GM23338 (cell line): ENCODE measurements at places on chromosomes 11 and 22. TPM values are rescaled to one million over a fixed set of nuclear protein-coding genes. Genes with fewer than 3 reads are reported as not detected.
A peak's percentile ranks its signal among the peaks of the same experiment; 100 is the strongest.

DNA sequence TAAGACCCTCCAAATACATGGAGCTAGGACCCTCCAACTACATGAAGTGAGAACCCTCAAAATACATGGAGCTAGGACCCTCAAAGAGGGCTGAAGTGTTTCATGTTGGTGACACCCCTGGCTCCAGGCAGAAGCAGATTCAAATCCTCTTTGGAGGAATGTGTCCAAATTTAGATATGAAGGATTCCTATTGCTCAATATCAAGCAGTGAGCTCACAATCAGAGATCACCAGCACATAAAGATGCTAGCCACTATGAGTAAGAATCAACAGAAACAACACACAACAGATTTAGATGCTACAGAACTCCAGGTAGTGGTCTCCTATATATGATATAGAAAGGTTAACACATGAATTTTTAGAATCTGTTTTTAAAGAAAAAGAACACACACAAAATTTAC, 11.2 kb upstream of the RAB3IL1 start:
- DNase-seq, result no peak

Gene CECR2
- total RNA-seq, result 106 and 110 TPM in 2 replicates

DNA sequence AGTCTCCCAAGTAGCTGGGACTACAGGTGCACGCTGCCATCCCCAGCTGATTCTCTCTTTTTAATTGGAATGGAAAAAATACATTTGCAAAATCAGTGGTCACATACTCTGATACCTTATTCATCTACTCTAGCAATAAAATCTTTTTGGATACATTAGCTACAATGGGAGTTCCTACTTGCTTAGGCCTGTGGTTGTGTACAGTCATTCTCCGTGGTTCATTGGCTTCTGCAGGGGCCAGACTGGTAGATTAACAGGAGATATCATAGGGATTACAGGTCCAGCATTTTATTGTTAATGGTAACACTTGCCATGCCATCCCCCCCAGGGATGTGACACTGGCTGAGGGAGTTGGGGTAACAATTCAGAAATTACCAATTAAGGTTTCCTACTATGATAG, 140.0 kb downstream of the ADAMTS15 start:
- no peak for DNase-seq

Gene BTBD18
- 0.08 TPM in 1 of 2 replicates, not detected in the other for total RNA-seq

Gene LMNTD2
- total RNA-seq, result 1.3 and 1.8 TPM in 2 replicates

Gene SLC22A8
- total RNA-seq, result not detected in 2 replicates

GRCh38 chr22:17744430-17744829, 29.8 kb downstream of the BID start:
- no peak for DNase-seq

GRCh38 chr22:27984001-27984695, 65.1 kb upstream of the PITPNB start:
- no peak for DNase-seq

DNA sequence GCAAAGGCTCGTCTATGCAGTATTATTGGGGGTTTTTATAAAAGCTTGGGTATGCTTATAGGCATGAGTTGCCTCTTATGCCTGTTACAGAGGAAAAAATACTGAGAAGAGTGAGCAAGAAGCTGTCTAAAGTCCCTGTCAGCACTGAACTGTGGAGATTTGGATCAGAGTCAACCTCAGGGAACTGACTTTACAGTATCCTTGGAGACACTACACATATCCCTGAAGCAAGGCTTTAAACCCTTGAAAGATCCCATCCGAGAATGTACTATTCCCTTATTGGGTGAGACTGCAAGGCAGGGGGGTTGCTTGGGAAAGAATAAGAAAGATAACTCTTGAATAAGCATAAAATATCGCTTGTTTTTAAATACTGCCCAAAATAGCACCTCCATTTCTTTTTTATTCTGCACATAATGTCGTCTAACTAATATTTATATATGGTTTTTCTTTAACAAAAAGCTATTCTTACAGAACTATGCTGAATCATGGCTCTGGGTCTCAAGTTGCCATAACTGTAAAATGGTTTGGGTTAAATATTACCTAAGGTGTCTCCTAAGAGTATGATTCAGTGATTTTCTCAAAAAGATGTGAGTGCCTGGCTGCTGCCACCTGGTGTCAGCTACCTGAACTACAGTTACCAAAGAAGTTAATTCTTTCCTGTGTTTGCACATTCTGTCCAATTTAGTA, 1062.8 kb downstream of the DLG2 start:
- peak; percentile 56 for DNase-seq

DNA sequence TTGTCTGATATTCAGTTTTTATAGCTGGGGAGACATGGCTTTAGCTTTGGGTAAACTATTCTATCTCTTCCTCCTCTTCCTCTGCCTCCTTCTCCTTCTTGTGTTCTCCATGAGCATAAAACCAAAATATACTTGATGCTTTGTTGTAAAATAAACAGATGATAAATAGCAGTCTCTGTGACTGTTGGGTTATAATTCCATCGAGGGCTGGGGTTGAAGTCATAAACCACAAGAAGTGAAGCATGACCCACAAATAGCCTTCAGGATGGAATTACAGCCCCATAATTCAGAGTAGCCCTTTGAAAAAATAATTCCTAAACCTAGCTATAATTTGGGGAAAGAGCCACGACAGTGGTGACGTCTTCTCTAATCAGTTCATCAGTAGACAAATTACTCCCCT, 177.7 kb downstream of the SNX19 start:
- DNase-seq, result no peak

- DNase-seq, result no peak
Observed at GRCh38 chr11:8707541-8708191, 25.1 kb downstream of the RPL27A start.
